ENCODE measurements at places on chromosomes 2 and 18. TPM values are rescaled to one million over a fixed set of nuclear protein-coding genes. Genes with fewer than 3 reads are reported as not detected.

DNA sequence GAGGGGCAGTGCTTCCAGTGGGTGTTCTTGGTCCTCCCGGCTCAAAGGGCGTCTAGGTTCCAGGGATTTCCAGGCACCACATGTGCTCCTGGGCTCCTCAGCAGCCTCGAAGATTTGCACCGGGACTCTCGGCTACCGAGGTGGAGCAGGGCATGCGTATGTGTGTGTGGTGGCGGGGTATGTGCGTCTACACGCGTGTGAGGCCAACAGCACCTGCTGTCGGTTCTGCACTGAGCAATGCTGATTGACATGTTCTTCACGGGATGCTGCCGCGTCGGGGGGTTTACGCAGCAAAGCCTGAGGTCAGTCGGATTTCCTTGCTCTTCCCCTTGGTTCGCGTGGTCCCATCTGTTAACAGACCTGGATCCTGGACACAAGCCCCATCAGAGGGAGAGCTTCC, 119.8 kb downstream of the NDUFA10 start:
- no peak for DNase-seq

The AKAIN1 gene
- 4.5 TPM for total RNA-seq

The CFAP65 gene
- total RNA-seq: 0.82 TPM

The ALK gene
- total RNA-seq: 2.0 TPM

The RNU2-63P gene
- total RNA-seq: not detected

DNA sequence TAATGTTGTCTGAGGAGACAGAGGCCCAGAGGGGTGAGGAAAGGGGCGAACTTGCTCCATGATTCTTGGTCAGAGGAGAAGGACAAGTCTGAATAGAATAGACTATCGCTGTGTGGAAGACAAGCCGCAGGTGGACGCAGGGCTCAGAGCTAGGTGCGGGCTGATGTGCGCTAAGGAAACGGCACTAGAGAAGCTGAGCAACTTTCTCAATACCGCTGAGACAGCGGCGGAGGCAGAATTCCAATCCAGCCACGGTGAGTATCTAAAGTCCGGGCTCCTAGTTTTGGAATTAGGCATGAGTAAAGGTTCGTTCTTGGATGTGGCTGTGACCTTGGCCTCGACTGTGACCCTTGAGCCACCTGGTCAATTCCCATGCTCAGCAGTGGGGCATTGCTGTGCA, 47.8 kb downstream of the CAPN13 start:
- DNase-seq: no peak

GRCh38 chr2:38824906-38825305, 46.9 kb downstream of the GEMIN6 start:
- no peak for DNase-seq

DNA sequence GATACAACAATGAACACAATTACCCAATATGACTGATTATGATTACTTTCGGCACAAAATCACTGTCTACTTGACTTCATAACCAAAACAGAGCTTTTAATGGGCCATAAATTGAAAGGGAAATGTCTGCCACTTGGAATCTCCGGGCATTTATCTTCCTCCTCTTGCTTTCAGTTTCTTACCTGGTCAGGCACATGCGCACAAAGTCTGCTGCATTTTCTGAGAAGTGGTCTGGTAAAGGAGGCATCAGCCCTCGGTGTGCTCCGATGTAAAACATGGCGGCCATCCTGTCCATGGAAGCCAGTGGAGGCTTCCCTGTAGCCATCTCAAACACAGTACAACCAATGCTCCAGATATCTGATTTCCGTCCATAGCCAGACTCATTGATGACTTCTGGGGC, 62.0 kb downstream of the CCNT2 start:
- DNase-seq: no peak

The UGT1A5 gene
- not detected for total RNA-seq

DNA sequence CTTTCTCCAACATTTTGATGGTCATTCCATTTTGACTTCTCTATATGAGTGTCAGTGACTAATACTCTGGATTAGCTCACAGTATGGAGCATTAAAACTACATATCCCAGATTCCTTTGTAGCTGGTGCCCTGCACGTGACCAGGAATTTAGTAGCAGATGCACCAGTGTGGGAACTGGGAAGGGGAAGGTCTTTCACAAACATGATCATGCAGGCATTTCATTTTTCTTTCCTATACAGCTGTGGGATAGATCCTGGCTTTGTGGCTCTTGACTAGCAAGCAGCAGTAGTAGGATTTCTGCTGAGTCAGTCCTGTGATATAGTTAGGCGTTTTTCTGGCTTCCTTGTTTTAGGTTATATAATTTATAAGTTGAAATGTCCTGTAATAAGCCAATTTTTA, 971.0 kb upstream of the CDH2 start:
- no peak for DNase-seq

The PNPT1 gene
- 38.3 TPM for total RNA-seq

GRCh38 chr2:231891514-231891905, 34.7 kb downstream of the NPPC start:
- DNase-seq: no peak

DNA sequence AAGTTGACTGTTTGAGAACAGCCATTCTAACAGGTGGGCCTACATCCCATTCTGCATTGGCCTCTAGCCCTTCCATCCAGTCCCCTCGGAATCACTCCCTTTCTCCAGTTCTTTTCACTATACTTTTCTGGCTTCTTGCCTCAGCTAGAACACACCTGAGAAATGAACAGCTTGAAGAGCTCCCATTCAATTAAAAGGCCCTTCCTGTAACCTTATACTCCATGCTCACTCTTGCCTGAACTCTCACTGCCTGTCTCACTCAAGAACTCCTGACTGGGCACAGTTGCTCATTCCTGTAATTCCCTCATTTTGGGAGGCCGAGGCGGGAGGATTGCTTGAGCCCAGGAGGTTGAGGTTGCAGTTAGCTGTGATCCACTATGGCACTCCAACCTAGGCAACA, 23.6 kb downstream of the CHRNA1 start:
- DNase-seq: no peak

- DNase-seq: no peak
Measured at GRCh38 chr18:49499046-49499637, 12.1 kb upstream of the C18orf32 start.

The GRHL1 gene
- 4.9 TPM for total RNA-seq

The TBR1 gene
- total RNA-seq: 73.8 TPM

The AFTPH gene
- total RNA-seq: 109 TPM

The PDCL3 gene
- total RNA-seq: 9.8 TPM

DNA sequence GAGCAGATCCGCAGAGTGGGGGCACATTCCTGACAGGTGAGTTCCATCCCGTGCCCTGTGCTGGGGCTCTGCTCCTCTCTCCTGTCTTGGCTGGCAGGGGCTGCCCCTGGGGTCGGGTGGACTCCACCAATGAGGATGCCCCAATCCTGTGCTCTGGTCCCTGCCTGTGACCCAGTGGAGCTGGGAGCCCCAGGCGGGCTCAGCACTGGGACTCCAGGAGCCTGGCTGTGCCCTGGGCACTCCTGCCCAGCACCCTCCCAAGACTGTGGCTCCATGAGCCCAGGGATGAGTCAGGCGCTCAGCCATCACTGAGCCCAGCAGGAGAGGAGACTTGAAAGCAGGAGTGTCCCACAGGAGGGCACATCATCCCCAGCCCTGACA, 53.9 kb downstream of the MBP start:
- DNase-seq: no peak

- DNase-seq: no peak
Measured at GRCh38 chr18:32623563-32623962, 149.3 kb downstream of the KLHL14 start.

GRCh38 chr2:112272669-112273068, 2.7 kb upstream of the ZC3H6 start:
- no peak for DNase-seq

DNA sequence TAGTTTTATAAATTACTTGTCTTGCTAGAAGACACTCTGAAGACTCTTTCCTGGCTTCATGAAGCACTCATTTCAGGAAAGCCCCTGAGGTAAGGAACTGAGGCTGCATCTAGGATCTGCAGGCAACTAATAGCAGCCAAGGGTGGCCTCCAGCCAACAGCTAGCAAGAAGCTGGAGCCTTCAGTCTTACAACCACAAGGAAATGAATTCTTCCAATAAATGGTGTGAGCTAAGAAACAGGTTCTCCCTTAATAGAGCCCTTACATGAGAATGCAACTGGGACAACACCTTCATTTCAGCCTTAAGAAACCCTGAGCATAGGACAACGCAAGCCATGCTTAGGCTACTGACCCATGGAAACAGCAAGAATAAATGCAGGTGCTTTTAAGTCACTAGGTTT, 254.6 kb upstream of the RBBP8 start:
- DNase-seq: no peak

DNA sequence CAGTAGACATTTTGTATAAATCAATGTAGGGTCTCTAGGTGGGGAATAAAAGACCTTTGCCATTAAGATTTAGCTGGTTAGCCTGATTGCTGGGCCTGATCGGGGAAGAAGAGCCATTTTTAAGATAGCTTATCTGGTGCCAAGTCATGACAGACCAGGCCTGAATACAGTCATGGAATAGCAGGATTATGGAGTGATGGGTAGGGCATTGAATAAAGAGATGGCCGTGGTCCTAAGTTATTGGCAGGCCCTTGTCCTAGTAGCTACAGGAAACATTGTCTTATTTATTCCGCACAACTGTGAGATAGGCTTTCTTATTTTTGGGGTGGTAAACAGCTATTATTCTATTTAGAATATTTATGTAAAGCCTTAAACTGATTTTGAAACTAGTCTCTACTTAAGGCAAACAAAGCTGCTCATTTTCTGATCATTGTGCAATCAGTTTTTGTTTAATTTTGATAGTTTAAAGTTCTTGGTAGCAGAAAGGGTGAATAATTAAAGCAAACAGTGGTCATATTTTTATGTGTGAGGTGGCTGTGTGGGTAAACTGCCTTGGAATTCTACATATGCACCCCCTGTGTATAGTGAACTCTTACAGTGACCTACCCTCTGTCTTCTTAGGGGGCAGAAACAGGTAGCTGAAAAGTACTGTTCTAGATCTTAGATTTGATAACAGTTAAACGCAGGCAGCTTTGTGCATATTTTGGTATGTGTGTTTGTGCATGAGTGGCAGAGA, 22.6 kb downstream of the ZNF236 start:
- no peak for DNase-seq

DNA sequence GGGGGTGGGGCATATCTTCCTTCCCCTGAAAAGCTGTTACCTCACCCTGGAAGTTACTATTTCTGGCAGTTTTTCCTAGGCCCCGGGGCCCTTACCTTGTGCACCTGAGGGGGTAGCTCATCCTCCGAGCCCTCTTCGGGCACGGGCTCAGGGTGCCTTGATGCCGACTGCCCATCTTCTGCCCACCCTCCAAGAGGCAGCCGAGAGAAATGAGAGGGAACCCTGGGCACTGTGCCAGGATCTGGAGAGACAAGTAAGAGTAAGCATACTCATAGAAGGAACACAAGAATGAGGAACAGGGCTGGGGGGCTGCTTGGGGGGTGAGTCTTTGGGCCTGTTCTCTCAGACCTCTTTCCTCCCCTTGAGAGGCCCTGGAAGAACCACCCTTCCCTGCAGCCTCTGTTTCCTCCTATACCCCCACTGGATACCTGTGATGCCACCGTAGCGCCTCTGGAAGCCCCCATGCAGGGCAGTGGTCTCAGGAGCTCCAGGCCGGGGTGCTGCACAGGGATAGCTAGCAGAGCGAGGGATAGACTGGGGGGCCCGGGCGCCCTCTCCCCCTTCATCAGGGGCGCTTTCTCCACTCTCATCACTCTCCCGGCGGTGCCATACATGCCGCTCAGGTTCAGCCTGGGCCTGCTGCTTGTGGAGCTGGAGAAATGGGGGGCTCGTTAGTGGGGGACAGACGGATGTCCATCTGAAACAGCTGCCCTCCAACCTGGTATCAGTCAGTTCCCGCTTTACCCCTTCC, 2.1 kb upstream of the ABCB6 start:
- DNase-seq: no peak

The NMUR1 gene
- total RNA-seq: 0.41 TPM

DNA sequence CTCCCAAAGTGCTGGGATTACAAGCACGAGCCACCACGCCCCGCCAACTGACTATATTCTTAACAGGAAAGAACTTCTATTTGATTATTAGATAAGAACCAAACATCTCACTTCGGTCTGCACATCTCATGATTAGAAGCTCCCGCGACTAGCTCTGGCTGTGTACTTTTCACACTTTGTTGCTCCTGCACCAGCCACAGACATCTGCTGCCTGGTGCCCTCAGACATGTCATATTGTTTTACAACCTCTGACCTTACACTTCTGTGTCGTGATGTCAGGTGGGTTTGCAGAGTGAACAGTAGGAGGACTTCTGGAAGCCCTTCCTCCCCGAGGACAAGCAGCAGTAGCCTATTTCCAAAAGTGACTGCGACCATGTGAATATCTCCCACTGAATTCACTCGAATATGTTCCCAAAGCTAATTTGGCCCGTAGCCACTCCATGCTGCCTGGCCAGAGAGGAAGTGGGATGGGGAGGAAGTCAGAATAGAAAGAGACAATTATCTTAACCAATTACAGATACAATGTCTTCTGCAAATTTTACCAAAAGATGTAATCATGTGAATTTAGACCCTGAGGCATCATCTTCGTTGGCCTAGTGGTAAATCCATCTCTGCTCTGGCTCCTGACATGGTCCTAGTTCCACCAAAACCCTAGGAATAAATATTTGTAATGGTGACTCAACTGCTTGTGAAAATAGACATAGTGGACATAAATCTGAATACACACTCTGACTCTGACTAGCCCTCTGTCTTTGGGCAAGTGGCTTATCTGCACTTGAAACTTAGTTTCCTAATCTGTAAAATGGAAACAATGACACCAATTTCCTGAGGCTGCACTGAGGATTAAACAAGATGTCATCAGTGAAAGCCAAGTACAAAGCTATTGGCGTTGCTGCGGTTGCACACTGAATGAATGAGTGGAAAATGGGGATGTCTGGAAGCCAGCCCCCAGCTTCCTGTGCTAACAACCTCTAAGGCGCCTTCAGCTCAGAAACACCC, 406.1 kb downstream of the LRATD1 start:
- no peak for DNase-seq

- no peak for DNase-seq
Measured at GRCh38 chr18:27685091-27685490, 491.8 kb downstream of the CDH2 start.

DNA sequence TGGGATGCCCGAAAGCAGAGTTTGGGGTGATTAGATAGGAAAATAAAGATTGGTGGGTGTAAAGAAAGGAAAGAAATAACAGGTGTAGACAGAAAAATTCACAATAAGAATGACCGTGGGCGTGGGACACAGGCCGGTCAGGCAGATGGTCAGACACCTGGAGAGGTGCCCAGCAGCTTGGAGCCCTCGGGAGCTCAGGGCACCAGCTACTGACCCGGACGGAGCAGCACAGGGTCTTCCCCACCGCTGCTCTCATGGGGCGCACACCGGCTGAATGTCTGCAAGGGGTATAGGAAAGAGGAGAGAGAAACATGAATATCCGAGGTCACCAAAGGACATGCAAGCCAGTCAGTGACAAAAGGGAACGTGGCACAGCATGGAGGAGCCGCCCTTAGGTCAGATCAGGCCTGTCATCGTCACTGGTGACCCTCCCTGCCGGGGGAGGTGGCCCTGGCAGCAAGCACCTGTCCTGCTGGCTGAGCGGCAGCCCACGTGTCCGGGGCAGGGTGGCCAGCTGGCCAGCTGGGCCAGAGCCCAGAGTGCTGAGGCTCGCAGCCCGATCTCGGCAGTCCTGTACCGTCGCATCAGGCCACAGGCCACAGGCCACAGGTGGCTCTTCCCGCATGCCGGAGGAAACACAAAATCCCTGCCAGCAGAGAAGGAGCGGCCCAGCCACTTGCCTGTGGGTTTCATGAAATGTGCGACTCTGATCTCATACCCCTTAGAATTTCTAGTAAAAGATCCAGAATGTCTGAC, 112.0 kb upstream of the NDUFV2 start:
- peak; percentile 29 for DNase-seq

The SCN7A gene
- total RNA-seq: 1.6 TPM

The IL18R1 gene
- total RNA-seq: 0.41 TPM

GRCh38 chr2:19070886-19071285, 287.5 kb downstream of the OSR1 start:
- no peak for DNase-seq

- DNase-seq: no peak
Measured at GRCh38 chr2:65416945-65417344, 15.5 kb downstream of the SPRED2 start.
